IPS-NIHi11 (cell line): ENCODE measurements at places on chromosomes 5 and 9.

- no peak for DNase-seq
Observed at GRCh38 chr9:88174324-88174723, 36.0 kb upstream of the SPATA31C2 start.

DNA sequence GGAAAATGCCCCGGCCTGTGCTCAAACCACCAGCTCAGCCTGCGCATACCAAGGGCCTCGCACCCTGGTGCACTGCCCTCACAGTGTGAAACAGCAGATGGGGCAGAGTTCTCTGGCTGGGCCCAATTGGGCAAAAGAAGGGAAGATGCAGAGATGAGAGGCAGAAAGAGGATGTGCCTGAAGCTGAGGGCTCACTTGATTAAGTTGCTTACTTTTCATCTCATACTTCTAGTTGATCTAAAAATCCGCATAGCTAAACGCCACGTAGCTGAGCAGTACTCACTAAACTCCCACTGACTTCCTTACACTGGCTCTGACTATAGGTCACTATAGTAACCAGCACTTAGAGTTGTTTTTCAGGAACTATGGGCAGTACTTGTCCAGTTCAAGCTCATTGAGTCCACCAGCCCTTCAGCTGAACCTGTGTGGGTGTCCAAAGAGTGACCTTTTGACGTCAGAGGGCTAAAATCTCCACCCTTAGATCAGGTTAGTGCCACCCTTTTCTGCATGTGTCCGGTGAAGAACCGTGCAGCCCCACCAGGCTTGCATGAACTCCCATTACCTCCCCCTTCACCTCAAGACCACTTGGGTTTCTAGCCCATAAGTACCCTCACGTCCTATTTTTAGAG, 215.2 kb downstream of the AUH start:
- DNase-seq, result no peak

DNA sequence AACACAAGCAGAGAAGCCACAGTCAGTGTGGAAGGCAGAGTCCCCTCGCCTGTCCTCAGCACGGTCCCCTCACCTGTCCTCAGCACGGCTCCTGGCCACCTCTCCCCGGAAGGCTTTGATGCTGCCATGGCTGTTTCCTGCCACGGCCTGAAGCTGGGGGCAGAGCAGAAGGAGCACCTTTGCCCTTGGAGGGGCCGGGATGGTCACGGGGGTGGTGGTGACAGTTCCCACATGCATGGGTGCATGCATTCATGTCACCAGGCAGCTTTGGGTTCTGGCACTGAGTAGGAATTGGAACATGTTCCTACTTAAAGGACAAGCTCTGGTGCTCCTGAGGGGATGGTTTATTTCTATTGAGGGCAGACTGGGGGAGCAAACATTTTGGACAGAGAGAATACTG, 57.8 kb upstream of the PHYKPL start:
- no peak for DNase-seq

DNA sequence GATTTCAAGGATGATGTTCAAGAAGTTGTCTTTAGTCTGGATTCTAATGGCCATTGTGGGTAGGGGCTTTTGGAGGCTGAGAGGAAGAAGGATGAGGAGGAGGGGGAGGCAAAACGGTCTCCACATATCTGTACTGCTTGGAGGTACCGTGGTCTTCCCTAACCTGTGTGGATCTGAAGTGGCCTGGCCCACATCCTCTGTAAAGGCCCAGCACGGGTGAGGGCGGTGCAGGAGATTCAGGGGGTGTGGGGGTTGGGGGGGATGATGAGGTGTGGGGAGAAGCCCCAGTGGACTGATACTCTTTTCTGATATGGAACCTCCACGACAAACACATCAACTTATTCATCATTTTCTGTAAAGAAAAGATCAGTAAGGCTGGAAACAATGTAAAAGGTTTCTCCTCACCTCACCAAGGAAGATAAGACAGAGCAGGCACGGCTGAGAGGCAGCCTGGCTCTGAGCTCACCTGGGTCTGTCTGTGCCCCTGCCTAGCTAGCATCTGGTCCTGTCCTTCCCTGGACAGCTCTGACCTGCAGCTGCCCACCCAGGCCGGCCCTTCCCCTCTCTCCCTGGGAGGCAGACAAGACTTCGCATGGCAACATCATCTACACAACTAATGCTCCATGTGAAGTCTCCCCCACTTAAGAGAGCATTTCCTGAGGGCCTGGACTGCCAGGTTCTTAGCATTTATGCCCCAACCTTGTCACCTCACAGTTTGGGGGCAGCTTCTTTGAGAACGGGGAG, 5.6 kb upstream of the IL3 start:
- peak; percentile 8 for DNase-seq

GRCh38 chr5:94181895-94182294, 436.5 kb downstream of the KIAA0825 start:
- DNase-seq, result peak; percentile 26

GRCh38 chr9:8270235-8270634, 470.7 kb upstream of the DMAC1 start:
- DNase-seq, result no peak

GRCh38 chr5:10552183-10553143, 11.4 kb upstream of the ANKRD33B start:
- no peak for DNase-seq

DNA sequence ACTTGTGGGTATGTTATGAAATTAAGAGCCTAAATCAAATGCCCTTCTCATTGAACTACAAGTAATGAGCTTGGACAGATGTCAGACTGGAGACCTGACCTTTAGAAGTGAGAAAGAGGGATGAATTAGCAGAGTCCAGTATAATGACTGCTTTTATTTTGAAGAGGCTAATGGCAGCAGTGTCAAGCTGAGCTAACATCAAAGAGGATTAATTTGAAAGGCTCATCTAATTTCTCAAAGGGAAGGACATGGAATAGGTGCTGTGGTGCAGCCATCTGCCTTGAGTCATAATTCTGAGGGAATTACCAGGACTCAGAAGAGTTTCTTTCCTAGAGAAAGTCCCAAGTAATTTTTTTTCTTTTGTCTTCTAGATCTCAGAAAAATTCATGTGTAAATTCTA, 57.6 kb downstream of the FAM81B start:
- DNase-seq, result no peak

DNA sequence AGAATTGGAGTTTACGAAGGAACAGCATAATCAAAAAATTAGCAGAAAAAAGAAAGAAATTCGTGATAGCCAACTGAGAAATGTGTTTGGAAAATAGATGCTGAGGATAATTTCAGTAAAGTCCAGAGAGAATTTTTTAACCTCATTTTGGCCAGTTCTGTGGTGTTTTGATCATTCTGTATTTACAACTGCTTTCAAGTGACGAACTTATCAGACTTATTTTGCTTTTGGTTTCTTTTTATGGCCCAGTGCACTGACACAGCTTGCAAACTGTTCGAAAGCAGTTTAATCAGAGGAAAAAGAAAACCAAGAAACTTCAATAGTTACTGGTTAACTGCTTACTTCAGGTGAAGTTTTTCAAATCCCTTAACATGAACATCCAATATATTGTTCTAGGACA, 1.9 kb downstream of the SDHA start:
- DNase-seq, result no peak

DNA sequence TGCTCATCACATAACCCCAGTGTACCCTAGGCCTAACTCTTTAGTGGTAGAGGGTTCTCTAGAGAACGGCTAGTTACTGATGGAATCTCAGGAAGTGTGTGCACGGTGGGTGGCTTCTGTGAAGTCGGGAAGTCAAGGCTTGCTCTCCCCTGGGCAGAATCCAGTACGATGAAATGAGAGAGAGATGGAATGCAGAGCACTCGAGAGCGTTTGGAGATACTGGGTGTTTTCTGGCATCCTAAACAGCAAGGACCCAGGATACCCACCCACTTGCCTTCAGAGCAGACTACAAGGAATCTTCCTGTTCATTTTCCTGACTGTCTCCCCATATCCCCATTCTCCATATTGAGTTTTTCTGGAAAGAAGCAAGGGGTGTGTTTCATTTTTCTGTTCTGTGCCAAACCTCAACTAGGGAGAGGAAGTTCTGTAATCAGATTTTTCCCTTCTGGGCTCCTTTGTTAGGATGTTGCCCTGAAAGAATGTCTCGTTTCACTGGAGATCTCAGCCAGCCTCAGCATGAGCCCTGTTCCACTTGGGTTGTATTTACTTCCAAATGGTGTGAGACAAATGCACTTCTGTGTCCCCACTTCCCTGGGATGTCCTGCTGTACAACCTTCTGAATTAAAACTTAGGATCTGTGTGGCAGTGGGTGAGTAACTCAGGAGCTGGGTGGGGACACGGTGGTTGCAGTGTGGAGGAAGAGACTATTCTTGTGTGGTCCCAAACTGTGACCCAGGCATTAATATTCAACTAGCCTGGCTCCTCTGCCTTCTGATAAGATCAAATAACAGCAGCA, 108.9 kb upstream of the SPRY4 start:
- no peak for DNase-seq

DNA sequence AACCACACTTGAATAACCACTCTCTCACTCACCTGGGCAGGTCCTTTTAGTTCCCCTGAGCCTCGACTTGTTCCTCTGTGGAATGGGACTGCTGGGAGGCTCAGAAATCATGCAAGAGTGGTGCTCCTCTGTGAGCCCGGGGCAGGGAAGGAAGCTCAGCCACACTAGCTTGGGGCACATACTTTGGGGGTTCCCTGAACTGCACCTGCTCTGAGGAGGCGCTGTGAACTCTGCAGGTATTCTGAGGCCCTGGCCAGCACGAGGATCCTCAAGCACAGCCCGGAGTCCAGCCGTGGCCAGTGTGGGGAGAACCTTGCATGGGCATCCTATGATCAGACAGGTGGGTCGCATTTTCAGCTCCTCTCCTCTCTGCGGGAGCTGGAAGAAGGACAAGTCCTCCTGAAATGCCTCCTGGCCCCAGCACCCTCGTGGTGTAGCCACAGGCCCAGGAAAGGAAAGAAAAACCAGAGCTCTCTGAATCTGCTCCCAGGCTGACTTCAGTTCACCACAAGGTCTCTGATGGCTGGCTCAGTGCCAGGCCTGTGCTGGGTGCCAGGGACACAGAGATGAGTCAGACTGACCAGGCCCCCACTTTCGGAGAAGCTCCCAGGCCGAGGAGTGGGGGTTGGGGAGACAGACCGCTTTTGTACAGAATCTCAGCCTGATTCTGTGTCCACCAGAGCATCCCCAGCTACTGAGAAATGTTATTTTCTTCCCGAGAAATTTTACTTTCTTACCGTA, 11.9 kb downstream of the GLIPR2 start:
- no peak for DNase-seq

GRCh38 chr9:81666123-81666522, 23.2 kb downstream of the TLE1 start:
- DNase-seq, result no peak

DNA sequence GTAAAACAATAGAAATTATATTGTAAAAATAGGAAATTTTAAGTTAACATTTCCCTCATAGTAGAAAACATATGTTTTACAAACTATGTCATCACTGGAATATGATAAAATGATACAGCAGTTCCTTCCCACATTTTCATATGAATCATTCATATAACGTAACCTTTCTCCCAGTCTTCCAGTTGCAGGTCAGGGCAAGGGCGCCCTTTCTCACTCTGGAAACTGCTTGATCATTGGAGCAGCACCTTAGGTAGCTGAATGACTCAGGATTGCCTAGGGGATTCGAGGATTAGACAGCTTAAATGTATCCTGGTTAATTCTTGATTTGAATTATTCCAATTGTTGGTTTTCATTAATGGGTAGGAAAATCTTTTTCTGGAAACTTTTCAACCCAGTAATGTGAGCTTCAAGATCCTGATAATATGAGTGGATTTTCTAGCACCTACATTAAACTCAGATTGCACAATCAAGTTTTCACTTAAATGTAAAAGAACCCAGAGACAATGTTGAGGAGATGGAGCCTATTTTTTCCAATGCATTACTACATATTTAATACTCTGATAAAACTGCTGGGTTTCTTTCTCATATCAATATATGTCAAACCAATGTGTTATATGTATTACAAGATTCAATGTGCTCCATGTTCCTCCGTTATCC, 32.6 kb upstream of the ANXA1 start:
- DNase-seq, result no peak

- no peak for DNase-seq
Observed at GRCh38 chr9:26882154-26882553, 10.4 kb downstream of the CAAP1 start.

GRCh38 chr9:4306066-4306776, 6.4 kb upstream of the GLIS3 start:
- DNase-seq, result no peak

- DNase-seq, result peak; percentile 14
Observed at GRCh38 chr5:102893942-102894341, 138.8 kb downstream of the PAM start.

DNA sequence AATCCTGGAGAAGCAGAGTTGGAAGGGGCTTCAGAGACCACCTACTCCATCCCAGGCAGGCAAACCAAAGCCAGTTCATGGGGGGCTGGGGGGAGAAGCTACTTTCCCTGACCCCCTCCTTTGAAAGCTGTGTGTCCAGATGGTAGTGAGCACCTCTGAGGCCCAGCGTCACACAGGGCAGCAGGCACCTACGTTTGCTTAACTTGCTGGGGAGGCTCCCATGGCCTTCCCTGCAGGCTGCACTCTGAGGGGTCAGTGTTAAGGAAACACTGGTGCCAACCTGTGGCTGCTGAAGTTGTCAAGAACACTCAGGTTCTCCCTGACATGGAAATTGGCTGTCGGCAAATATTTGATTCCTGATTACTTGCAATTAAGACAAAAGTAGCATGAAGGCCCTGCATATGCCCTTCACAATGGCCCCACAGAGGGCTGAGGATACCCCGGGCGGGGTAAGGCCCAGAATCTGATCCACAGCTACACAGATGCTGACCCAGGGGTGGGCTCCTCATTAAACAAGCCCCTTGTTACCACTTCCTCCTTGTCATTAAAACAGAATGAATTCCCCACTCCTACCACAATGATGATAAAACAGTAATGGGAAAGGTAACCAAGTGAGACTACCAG, 208.5 kb downstream of the FSTL4 start:
- no peak for DNase-seq

- DNase-seq, result no peak
Observed at GRCh38 chr9:33097192-33097591, 20.7 kb upstream of the SMU1 start.

- no peak for DNase-seq
Observed at GRCh38 chr5:13632676-13633075, 311.8 kb downstream of the DNAH5 start.

- DNase-seq, result no peak
Observed at GRCh38 chr9:109504689-109505088, 6.6 kb upstream of the PTPN3 start.

DNA sequence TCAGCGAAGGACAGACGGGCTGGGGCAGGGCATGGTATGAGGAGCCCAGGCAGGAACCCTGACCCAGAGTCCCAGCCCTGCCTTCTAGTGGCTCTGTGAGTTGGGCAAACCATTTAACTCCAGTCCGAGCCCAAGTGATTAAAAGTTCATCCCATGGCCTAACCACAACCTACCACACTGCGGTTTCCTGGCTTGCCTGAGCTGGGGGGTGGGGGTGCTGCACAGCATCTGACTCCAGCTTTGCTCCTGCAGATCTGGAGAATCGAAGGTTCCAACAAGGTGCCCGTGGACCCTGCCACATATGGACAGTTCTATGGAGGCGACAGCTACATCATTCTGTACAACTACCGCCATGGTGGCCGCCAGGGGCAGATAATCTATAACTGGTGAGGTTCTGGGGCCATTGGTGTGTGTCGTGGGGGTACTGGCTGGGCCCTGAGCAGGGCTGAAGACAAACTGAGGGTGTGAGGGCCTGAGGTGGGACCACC, 49.0 kb downstream of the STOM start:
- no peak for DNase-seq

GRCh38 chr5:41172012-41172411, 41.3 kb downstream of the C6 start:
- DNase-seq, result no peak
